Effector CD8-positive, alpha-beta T cell (primary cell): ENCODE measurements at places on chromosomes 6 and 20.

- DNase-seq, result no peak
These were observed 390.6 kb downstream of the GRIK2 start for GRCh38 chr6:101784094-101784493.

DNA sequence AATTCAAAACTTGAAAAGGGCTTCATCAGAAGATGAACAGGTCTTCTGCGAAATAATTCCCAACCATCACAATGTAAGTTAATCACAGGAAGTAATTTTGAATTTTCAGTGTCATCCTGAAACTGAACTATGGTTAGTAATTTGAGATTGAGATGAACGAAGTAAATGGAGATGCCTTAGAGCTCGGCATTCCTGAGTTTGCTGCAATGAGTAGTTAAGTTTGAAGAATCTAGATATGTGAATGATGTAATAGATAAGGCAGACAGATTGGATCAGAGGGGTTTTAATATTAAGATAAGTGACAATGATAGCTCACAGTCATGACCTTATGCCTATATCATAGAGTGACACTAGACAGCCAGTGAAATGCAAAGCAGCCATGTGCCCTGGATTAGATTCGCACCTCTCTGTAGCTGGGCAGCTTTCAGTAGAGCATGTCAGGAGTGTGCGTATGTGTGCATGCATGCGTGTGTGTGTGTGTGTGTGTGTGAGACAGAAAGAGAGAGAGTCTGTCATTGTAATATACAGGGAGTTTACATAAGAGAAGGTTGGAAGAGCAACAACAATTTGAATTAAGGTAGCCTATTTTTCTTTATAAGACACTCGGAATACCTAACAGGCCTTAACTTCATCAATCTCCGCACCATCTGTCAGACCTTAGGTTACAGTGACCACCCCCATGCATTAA is 233.0 kb downstream of the GMPR start:
- DNase-seq, result no peak

DNA sequence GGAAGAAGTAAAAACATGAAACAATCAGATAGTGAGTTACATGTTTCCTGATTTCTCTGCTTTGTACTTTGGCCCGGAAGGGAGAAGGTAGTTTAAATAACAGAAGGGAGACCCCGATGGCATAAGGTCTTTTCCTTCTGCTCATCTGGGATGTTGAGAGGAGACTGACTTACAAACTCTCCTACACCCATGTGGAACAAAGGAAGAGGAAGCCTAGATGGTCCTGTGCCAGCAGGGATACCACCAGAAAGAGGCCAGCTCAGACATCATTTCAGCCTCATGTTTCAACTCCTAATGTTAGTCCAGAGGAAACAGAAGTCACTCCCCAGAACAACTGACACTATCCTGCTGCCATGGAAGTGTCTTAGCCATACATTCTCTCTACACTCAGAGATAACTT is 250.7 kb upstream of the NOX3 start:
- DNase-seq, result no peak

GRCh38 chr6:168043193-168043847 is 35.7 kb downstream of the FRMD1 start:
- no peak for DNase-seq

GRCh38 chr6:109964949-109965348 is 13.2 kb upstream of the GPR6 start:
- no peak for DNase-seq

GRCh38 chr6:15870333-15871043 is 207.7 kb upstream of the DTNBP1 start:
- no peak for DNase-seq

DNA sequence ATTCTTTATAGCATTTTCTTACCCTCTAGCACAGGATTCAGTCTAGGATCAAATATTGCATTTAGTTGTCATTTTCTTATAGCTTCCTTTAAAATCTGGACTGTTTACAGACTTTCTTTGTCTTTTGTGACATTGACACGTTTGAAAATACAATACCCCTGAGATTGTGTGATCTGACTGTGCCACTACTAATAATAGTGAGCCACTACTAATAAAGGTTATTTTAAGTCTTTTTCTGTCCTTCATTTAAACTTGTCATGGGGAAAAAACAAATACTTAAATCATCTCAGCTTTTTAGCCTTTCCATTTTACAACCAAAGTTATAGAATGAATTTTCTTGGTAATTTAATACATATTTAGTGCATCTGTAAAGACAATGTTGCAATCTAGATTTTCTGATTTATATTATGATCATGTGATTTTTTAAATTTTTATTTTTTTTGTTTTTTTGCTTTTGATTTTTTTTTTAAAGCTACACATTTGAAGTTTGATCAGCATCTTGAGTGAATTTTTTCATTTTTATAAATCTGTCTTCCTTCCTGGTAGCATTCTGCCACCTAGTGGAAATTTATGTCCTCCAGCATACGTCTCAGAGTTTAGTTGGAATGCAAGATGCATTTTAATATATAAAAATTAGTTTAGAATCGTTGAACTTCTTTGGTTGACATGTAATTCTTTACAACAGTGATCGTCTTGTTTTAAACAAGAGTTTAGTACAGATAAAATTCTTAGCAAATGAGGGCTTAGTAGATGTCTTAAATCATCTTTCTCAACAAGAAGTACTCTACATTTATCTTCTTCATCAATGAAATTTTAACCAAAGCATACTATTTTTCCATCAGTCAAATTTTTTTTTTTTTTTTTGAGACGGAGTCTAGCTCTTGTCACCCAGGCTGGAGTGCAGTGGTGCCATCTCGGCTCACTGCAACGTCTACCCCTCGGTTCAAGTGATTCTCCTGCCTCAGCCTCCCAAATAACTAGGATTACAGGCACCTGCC is 119.4 kb downstream of the NCOA3 start:
- DNase-seq, result no peak

GRCh38 chr20:10639737-10640556 is 33.9 kb downstream of the JAG1 start:
- no peak for DNase-seq

GRCh38 chr6:6193221-6193745 is 127.2 kb downstream of the F13A1 start:
- no peak for DNase-seq

DNA sequence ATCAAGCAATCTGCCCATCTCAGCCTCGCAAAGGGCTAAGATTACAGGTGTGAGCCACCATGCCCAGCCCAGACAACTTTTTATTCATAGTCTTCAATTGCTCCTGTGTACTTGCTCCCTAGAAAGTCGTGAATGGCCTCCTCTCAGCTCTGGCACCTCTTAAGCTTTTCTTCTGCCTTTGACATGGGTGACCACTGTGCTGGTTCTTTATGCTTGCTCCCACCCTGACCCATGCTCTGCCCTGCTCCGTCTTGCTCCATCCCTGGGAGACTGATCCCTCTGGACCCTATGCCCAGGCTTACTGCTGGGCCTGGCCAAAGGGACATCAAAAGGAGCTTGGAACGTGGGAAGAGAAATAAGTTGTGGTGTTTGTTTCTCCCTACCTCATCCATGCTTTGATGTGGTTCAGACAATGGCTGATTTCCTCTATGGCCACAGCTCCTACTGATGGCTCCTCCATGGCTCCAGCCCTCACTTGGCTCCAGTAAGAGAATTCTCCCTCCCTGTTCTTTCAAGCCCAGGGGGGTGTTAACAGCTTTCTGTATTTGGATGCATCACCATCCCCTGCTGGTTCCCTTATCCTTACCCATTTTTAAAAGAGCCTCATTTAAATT is 7.7 kb upstream of the TREM2 start:
- no peak for DNase-seq

DNA sequence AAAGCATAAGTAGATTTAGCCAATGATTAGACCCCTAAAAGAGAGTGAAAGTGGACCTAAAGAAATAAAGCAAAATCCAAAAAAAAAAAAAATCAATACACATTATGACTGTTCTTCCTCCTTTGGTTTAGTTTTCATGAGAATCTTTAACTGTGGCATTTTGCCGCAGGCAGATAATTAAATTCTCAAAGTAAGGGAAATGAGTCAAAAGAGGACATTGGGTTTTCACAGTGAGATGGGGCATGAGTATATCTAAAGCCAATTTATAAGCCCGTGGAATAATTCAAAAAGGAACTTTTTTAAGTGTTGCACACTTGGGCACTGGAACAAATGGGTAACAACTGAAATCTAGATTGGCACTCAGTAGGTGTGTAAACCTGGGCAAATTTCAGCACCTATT is 230.3 kb downstream of the PKHD1 start:
- DNase-seq, result no peak

- DNase-seq, result peak; percentile 65
These were observed 29.4 kb downstream of the LRP11 start for GRCh38 chr6:149834513-149835481.

DNA sequence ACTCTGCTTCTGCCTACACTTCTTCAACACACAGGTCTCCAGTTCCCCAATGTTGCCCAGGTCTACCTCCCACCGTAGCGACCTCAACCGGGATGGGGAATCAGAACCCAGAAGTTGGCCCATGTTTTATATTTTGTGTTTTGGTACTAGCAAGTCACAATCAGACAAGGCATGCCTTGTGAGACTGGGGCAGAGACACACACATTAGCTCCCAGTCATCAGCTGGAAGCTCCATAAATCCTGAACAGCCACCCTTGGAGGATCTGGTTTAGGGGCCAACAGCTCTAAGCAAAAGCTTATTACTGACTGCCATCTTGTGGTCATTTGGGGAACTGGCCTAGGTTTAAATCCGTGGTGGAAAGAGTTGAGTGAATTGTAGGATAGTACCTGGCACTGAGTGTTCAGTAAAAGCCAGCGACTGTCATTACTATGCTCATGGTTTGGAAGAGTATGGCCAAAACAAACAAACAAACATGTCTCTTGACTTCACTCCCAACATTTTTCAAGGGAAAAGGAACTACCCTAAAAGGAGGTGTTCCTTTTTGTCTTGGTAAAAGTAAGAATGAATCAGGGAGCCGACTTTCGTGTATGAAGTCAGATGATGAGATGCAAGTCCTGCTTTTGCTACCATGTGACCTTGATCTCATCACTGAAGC is 40.5 kb downstream of the PIM1 start:
- peak; percentile 63 for DNase-seq

DNA sequence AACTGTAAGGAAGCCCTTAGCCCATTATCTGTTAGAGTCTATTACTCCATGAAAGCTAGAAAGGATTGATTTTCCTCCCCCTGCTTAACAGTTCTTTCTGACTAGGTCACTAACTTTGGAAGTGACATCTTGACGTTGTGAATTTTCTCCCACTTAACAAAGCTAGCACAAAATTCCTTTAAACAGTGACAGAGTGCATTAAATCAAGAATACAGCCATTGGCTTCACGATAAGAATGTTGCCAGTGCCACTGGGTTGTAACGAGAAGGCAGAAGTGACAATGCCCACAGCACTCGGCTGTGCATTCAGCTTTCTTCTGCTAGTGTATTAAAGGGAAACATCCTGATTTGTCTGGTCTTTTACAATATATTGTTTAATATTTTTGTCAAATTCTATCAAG is 182.7 kb upstream of the DTNBP1 start:
- no peak for DNase-seq

- DNase-seq, result no peak
These were observed 131.0 kb upstream of the BMP2 start for GRCh38 chr20:6636209-6637159.

- DNase-seq, result no peak
These were observed 35.3 kb downstream of the PANK2 start for GRCh38 chr20:3924304-3925112.

DNA sequence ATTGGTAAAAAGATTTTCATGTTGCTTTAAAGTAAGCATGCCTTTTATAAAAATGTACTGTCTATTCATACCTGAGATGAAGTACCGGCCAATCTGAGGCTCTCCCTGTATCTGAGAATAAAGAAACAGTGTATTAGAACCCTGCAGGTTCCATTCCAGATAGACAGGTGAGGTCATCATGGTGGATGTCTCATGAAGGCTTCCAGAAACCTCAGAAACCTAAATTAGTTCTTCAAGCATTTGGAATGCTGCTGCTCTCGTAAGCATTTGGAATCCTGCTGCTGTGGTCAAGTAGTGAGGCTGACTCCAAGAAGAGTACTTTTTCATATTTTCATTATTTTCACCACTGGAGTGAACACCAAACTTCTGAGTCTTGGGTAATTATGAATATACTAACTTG is 642.3 kb downstream of the MAFB start:
- DNase-seq, result no peak

DNA sequence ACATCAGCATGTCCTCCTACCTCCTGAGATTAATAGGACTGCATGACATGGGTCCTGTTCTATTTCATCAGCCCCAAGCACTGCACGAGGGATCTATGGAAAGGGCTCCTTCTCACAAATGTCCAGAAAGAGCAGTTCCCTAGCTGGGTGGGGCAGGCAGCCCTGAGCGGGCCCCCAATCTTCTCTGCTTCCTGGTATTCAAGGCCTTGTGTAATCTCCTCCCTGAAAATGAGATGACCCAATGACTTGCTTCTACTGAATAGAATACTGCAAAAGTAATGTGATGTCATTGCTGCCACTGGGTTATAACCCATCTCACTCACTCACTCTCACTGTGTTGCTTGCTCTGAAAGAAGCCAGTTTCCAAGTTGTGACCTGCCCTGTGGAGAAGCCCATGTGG is 126.4 kb downstream of the OPRM1 start:
- DNase-seq, result no peak

DNA sequence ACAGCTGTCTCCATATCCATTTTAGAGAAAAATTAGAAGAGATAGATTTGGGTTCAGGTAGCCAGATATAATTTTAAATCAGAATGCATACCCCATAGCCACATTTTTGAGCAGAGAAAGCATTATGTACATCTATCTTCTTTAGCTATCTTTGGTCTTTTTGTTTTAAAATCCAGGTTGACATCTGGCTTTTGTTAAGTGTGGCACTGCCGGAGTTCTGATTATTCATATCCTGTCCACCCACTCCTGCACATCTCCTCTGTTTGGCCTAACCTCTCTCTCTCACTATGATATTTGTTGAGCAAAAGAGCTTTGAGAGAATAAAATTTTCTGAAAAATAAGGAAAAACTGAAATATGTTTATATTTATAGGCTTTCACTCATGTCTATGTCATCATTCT is 189.7 kb downstream of the PACRG start:
- DNase-seq, result no peak

DNA sequence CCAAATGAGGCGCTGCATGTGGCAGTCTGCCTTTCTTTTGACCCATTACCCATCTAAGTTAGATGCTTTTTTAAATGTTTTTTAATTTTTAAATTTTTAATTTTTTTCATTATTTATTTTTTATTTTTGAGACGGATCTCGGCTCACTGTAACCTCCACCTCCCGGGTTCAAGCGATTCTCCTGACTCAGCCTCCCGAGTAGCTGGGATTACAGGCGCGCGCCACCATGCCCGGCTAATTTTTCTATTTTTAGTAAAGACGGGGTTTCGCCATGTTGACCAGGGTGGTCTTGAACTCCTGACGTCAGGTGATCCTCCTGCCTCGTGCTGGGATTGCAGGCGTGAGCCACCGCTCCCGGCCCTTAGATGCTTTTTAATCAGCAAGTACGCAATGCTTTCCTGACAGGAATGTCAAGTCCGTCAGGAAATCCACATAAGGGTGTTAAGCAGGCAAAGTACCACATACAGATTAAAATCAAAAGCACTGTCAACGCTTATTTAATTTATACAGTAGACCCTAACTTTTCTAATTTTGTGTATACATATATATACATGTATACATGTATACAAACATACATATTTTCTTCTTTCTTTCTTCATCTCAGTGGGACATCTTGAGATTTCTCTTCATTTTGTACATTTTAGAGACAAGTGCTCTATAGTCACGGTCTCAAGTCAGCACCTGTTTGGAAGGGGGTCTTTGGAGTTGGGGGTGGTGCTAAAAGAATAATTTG is 995 bp upstream of the GSTA4 start:
- DNase-seq, result no peak
